ENCODE measurements at places on chromosomes 5 and 9. TPM values are rescaled to one million over a fixed set of nuclear protein-coding genes. Genes with fewer than 3 reads are reported as not detected.

- peaks cover 8% of the 10 kb centered on the region for H3K27me3 ChIP-seq
- H3K36me3 ChIP-seq: no peaks in the 10 kb centered on the region
- no peak overlapping the region for H3K27ac ChIP-seq
- no peaks in the 10 kb centered on the region for H3K4me1 ChIP-seq
Measured at GRCh38 chr5:142481410-142481809, 156.6 kb upstream of the SPRY4 start.

DNA sequence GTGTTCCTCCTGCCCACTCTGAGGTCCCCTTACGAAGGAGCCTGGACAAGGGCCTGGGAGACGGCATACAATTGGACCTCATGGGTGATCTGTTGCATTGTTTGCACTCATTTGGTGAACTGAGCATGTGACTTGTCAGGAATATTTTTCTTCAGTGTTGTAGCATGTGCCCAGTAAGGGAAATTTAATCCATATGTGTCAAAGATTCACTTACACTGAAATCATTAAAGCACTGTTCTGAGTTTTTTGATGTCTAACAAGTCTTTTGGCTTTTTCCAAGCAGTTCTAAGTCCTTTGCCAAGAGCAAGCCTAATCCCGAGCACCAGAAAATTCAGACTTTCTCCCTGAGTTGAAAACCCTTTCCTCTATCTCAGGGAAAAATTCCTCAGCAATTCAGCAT is 61.6 kb upstream of the RPS23 start:
- H3K27me3 ChIP-seq: peaks cover 2% of the 10 kb centered on the region
- DNase-seq: no peak
- H3K4me3 ChIP-seq: no peak overlapping the region
- H3K36me3 ChIP-seq: no peaks in the 10 kb centered on the region
- H3K27ac ChIP-seq: no peak overlapping the region

GRCh38 chr9:120937596-120937995 is 11.0 kb upstream of the TRAF1 start:
- H3K36me3 ChIP-seq: no peaks in the 10 kb centered on the region
- H3K27me3 ChIP-seq: peaks cover 5% of the 10 kb centered on the region
- no peak overlapping the region for H3K4me3 ChIP-seq

GPRIN1 gene
- 3.7 TPM for total RNA-seq

DNA sequence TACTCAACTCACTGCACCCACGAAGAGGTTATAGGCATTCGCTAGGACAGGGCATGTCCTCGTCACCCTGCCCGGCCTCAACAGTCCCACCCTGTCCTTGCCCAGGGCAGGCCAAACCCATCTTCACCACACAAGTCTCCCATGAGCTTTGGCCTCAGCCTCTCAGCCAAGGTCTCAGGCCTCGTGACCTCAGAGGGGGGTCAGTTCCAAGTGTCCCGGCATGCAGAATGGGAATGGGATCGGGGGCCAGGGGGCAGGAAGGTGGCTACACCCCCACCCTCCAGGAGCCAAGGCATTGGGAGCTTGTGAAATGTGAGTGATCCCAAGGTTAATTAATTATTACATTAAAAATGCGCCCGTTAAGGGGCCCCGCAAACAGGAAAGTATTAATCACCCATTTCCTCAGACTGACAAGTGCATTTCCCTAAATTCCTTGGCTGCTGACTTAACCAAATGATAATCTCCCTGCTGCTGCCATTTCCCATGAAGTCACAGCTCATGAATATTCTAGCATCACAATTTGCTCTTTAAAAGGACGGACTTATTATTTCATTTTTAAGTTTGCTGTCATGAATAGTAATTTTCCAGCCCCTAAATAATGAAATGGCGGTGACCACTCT is 8.0 kb upstream of the UBAC1 start:
- H3K4me3 ChIP-seq: no peak overlapping the region
- no peak for DNase-seq
- no peak overlapping the region for H3K27ac ChIP-seq
- H3K4me1 ChIP-seq: peaks cover 6% of the 10 kb centered on the region

DNA sequence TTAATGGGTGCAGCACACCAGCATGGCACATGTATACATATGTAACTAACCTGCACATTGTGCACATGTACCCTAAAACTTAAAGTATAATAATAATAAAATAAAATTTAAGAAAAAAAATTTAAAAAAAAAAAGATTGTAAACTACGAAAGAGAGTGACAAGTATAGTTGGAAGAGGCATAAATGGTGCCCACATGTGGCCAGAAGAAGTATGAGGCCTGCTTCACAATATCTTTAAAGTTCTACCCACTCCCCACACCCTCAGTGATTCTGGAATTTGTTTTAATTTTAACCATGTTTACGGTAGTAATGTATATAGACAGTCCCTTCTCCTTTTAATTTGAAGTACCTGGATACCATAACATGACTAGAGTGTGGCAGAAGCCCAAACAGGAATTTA is 172.7 kb downstream of the CHSY3 start:
- no peak overlapping the region for H3K4me3 ChIP-seq
- H3K27me3 ChIP-seq: no peaks in the 10 kb centered on the region
- no peaks in the 10 kb centered on the region for H3K36me3 ChIP-seq
- H3K4me1 ChIP-seq: no peaks in the 10 kb centered on the region
- no peak for DNase-seq
- no peak overlapping the region for H3K27ac ChIP-seq

DNA sequence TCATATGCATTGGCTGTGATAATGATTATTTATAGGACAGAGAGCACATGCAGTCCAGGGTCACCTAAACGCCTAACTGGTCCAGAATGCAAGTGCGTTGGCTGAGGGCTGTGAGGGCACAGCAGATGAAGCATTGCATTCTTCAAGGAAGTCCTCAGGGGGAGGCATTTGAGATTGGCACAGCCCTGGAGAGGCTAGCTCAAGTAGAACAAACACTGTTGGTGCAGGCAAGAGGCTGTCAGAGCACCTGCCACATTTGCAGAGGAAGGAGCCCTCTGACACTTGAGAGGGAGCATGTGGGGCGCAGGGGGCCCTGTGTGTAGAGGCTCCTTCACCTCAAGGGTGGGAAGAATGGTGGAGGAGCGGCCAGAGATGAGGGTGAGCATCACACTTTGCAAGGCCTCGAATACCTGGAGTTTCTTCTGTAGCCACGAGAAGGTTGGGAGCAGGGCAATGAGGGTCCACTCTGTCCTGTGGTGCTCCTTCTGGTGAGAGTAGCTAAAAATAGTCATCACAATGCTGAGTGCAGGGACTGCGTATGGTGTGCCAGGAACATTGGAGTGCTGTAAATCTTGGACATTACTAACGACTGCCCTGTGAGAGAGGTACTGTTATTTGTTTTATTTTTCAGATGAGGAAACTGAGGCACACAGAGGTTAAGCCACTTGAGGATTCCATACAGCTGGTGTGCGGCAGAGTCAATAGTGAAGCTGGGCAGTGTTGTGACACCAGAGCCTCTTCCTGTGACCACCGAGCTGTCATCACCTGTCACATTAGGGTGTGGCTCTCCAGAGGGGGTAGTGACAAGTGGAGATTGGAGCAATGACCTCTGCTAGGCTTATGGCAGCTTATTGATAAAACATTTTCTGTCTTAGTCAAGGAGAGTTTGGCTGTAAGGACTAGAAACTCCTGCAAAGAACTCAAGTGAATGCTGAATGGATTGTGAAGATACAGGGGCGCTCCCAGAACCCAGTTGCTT is 100.2 kb downstream of the PIP5K1B start:
- H3K36me3 ChIP-seq: no peaks in the 10 kb centered on the region
- peaks cover 3% of the 10 kb centered on the region for H3K4me1 ChIP-seq
- no peak for DNase-seq
- H3K27me3 ChIP-seq: no peaks in the 10 kb centered on the region

GRCh38 chr5:16534280-16534679 is 68.7 kb upstream of the ZNF622 start:
- H3K27ac ChIP-seq: no peak overlapping the region
- peaks cover 7% of the 10 kb centered on the region for H3K36me3 ChIP-seq
- H3K4me1 ChIP-seq: peaks cover 7% of the 10 kb centered on the region
- DNase-seq: no peak
- no peak overlapping the region for H3K4me3 ChIP-seq

MORN5 gene
- total RNA-seq: not detected

SLC22A4 gene
- total RNA-seq: 1.1 TPM

DNA sequence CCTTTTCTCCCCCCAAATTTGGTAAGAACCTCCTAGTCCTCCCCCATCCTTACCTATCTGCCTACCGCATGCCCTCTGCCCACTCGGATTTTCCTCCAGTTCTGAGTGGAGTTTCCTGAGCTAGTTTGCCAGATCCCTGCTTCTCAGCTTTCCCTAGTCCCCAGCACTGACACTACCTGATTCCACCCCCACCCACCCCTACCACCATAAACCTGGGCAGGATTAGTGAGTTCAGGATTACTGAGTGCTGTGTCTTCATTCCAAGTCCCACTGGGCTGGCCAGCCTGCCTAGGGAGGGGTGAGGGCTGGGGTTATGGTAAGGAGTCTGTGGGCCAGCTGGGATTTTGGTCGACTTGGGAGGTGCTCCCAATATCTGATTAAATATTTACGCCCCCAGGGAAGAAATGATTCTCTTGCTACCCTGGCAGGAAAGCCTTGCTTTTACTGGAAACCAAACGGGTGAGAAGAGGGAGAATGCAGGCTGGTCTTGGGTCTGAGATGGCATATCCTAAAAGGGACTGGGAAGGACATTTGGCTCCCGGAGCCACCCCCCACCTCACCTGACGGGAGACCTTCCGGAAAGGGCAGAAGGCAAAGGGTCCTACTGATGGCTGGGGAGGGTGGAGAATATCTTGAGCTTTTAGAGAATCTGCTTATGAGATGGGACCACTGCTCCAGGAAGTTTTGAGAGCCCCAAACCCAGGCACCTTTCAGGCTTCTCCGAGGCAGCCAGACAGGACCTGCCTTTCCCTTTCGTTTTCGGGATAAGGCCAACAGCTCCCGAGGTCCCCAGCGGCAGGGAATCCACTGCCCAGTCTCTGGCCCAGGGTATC is 3.7 kb downstream of the PITX1 start:
- H3K4me3 ChIP-seq: peak overlapping the region; percentile 67
- DNase-seq: peak; percentile 63
- no peak overlapping the region for H3K27ac ChIP-seq
- peaks cover 9% of the 10 kb centered on the region for H3K36me3 ChIP-seq

DNA sequence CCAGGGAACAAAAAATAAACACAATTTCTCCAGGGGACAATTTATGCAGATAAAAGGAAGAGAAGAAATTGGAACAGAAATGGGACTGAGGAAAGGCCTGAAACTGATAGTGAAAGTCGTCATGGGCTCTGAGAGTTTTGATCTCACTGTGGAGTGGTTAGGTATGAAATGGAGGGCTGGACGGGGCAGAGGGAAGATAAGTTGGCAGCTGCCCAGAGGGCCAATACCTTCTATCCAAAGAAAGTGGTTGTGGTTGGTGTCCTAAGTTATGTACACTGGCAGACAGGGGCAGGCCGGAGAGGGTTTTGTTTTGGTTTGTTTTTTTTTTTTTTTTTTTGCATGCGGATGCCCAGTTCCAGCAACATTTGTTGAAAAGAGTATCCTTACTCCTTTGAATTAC is 46.1 kb downstream of the ZNF618 start:
- no peak overlapping the region for H3K4me3 ChIP-seq
- H3K4me1 ChIP-seq: peaks cover 3% of the 10 kb centered on the region
- DNase-seq: peak; percentile 38
- H3K27me3 ChIP-seq: peaks cover 17% of the 10 kb centered on the region
- H3K27ac ChIP-seq: no peak overlapping the region

GRCh38 chr5:161372682-161373344 is 173.7 kb downstream of the GABRB2 start:
- no peaks in the 10 kb centered on the region for H3K36me3 ChIP-seq
- no peak overlapping the region for H3K27ac ChIP-seq
- H3K4me3 ChIP-seq: no peak overlapping the region

DNA sequence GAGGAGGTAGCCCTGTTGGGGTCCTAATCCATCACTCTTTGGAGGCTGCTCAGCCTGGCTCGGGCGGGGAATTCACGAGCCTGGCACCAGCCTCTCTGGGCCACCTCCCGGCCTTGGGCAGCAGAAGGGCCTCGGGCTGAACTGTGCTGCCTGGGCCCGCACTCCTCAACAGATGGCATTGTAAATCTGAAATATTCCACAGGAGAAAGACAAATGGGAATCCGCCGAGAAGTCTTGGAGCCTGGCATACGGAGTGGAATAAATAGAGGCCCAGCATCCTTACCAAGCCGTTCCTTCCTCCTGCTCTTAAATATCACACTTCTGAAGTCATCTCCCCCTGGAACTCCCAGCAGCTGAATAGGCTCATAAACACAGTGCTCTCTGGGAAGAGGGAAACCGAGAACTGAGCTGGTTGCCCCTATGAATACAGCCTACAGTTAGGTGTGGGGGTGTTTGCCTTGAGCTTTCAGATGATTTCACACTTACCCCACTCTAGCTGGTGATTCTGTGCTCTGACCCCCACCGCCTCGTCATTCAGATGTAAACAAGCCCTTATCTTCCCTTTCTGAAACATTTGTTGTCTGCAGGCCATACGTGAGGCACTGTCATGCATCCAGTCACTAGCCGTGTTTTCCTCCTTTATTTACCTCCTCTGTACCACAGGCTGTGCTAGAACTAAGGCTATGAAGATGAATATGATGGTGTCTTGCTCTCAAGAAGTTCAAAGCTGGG is 455.0 kb upstream of the CLINT1 start:
- H3K27me3 ChIP-seq: no peaks in the 10 kb centered on the region
- DNase-seq: no peak
- H3K4me1 ChIP-seq: no peaks in the 10 kb centered on the region
- H3K36me3 ChIP-seq: no peaks in the 10 kb centered on the region

EGFL7 gene
- 3.2 TPM for total RNA-seq

- DNase-seq: no peak
- no peak overlapping the region for H3K4me3 ChIP-seq
- H3K36me3 ChIP-seq: no peaks in the 10 kb centered on the region
- peaks cover 2% of the 10 kb centered on the region for H3K27me3 ChIP-seq
- H3K27ac ChIP-seq: peak overlapping the region; percentile 83
Measured at GRCh38 chr5:32462618-32463017, 18.1 kb upstream of the ZFR start.

- no peak for DNase-seq
- H3K4me3 ChIP-seq: no peak overlapping the region
- no peaks in the 10 kb centered on the region for H3K36me3 ChIP-seq
- no peaks in the 10 kb centered on the region for H3K27me3 ChIP-seq
Measured at GRCh38 chr5:101679816-101680215, 616.3 kb downstream of the SLCO4C1 start.

- DNase-seq: no peak
- no peak overlapping the region for H3K27ac ChIP-seq
- H3K4me1 ChIP-seq: no peaks in the 10 kb centered on the region
- no peaks in the 10 kb centered on the region for H3K36me3 ChIP-seq
- peaks cover 22% of the 10 kb centered on the region for H3K27me3 ChIP-seq
Measured at GRCh38 chr9:125908966-125909365, 161.8 kb downstream of the PBX3 start.

DNA sequence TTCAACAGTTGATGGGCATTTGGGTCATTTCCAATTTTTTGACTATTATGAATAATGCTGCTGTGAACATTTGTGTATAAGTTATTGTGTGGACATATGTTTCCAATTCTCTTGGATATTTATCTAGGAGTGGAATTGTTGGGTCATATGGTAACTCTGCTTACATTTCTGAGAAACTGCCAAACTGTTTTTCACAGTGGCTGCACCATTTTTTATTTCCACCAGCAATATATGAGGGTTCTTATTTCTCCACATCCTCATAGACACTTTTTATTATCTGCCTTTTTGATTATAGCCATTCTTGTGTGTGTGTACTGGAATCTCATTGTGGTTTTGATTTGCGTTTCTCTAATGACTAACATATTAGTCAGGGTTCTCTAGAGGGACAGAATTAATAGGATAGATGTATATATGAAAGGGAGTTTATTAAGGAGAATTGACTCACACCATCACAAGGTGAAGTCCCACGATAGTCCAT is 14.7 kb upstream of the MED27 start:
- no peak overlapping the region for H3K4me3 ChIP-seq
- DNase-seq: no peak
- peaks cover 26% of the 10 kb centered on the region for H3K27me3 ChIP-seq
- peaks cover 3% of the 10 kb centered on the region for H3K4me1 ChIP-seq

All from activated CD4-positive, alpha-beta T cell treated with anti-CD3 and anti-CD28 coated beads, Interleukin-2, amount 10 ng/mL, durations not matched to agents 24 days and 14 days (primary cell).